ENCODE measurements at places on chromosomes 2 and 18.
A peak's percentile ranks its signal among the peaks of the same experiment; 100 is the strongest.

DNA sequence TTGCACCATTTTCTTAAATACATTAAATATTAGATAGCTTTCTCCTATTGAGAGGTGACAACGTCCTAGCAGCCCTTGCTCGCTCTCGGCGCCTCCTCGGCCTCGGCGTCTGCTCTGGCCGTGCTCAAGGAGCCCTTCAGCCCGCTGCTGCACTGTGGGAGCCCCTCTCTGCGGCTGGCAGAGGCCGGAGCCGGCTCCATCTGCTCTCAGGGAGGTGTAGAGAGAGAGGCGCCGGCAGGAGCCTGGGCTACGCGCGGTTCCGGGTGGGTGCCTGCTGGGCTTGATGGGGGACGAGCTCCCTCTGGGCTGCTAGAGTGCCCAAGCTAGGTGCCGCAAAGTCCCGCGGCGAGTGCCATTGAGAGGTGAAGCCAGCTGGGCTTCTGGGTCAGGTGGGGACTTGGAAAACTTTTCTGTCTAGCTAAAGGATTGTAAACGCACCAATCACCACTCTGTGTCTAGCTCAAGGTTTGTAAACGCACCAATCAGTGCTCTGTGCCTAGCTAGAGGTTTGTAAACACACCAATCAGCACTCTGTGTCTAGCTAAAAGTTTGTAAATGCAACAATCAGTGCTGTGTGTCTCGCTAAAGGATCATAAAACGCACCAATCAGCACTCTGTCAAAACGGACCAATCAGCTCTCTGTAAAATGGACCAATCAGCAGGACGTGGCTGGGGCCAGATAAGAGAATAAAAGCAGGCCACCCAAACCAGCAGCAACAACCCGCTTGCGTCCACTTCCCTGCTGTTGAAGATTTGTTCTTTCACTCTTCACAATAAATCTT is 3.1 kb downstream of the RPRD1A start:
- DNase-seq, result no peak

DNA sequence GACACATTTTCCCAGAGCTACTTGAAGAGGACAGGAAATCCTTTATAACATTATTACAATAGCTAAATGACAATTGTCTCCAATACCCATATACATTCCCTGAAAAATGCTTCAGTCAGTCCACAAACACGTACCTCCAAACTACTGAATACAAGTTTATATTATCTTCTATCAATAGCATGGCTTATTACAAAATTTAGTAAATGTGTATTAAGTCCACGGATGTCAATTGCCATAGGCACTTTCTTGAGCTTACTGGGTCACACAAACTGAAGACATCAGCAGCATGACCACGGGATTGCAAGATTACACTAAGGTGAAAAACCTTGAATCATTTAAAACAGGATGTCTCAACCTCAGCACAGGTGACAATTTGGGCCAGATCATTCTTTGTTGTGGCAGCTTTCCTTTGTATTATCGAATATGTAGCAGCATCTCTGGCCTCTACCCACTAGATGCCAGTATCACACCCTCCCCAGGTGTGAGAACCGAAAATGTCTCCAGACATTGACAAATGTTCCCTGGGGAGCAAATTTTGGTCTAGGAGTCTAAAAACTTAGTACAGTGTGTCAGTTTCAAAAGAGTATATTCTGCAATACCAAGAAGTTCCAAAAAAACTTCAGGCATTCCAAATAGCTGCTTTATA is 1.4 kb downstream of the MBD2 start:
- DNase-seq, result no peak

- peak; percentile 56 for DNase-seq
Measured at GRCh38 chr2:202072737-202073401, at the start of gene KIAA2012. TSS of gene KIAA2012 (plus strand) at chr2:202073255. CDS start at chr2:202073628, 373 bp downstream.

DNA sequence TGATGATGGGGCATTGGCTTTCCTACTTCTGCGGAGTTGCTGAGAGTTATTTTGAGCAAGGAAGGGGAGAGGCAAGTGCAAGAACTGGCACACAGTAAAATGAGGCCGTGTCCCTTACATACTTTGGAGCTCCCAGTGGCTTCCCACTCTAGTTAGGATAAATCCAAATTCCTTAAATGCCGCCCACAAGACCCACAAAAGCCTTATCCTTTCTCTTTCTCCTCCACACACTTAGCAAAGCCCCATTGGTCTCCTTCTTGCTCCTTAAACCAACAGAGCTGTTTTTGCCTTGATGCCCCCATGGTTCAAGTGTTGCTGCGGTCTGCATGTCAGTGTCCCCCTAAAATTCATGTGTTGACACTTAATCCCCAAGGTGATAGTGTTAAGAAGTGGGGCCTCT is 24.3 kb downstream of the TMEM247 start:
- DNase-seq, result no peak

DNA sequence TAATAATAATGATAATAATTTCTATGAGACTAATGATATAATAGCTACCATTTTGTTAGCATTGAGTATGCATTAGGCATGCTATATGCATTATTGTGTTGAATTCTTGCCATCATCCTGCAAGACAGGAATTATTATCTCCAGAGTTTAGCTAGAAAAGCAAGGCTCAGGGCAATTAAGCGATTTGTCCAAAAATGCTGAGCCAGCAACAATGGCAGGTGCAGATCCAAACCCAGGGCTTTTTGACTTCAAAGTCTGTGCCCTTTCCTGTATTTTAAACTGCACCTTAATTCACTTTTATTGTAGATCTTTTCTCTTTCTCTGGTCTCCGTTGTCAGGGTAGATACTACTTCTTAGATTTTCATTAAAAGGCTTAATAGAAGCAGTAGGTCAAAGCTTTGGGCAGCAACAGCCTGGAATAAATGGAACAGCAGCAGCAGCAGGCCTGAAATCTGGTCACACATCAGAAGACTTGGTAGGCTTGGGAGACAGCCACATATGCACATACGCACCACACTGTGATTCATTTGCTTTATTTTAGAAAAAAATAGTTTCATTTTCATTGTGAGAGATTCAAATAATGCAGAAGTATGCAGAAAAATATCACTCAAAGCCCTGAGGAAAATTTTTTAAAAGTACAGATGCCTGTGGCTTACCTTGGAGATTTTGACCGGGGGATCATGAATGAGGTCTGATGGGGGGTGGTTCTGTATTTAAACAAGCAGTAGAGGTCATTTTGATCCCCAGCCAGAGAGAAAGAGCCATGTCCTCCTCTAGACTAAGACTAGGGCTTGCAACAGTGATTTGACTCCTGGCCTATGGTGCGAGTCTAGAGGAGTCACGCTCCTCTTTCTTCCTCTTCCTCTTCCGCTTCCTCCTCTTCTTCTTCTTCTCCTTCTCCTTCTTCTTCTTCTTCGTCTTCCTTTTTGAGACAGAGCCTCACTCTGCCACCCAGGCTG is 455.7 kb downstream of the TSN start:
- DNase-seq, result no peak

DNA sequence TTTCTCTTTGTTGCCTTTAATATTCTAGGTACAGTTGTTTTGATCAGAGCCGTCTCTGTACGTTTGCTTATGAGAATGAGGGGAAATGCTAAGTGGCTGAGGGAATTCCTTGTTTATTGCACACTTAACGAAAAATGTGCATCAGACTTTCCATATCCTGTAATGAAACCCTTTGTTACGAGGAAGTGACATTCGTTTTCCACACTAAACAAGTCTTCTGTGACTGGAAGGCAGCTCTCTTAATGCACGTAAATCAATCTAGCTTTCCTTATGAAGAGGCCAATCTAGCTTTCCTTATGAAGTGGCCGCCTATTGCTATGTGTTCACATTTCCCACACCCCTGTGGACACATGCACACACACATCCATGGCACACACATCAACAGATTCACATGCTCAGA is 186.2 kb downstream of the SNTG2 start:
- DNase-seq, result no peak

DNA sequence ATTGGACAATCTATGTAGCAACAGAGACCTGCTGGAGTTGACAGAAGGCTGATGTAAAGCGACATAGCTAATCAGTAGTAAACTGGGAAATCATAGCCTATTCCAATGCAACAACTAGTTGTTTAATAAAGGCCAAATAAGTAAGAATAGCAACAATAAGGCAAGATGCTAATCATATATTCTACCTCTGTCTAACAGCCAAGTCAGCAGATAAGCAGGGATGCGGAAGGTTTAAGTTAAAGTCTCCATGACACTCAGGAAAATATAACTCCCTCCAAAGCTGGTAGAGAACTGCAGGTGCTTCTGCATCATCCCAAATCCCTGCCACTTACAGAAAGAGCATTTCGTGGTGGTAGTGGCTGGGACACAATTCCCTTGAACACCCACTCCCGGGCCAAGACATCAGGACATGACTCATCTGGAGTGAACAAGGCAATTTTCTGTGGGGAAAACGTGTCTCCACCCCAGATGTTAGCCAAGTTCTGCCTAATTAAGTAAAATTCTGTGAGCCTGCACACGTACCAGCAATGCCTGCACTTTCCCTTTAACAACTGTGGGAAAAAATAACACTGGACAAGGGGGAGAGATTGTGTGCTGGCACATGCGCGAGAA is 413.6 kb upstream of the ID2 start:
- no peak for DNase-seq

DNA sequence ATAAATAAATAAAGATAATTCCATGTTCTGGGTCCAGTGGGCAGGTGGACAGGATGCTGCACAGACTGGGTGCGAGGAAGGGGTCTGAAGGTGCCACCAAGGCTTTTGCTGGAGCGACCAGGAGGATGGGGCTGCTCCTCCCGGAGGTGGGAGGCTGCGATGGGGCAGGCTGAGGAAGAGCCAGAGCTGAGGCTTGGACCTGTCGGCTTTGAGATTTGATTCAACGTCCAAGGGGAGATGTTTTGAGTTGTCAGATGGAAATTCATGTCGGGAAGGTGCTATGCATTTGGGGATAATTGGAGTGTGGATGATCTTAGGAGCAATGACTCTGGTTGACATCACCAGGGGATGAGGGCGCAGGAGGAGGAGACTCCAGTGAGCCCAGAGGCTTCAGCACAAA is 11.7 kb downstream of the ALLC start:
- no peak for DNase-seq

DNA sequence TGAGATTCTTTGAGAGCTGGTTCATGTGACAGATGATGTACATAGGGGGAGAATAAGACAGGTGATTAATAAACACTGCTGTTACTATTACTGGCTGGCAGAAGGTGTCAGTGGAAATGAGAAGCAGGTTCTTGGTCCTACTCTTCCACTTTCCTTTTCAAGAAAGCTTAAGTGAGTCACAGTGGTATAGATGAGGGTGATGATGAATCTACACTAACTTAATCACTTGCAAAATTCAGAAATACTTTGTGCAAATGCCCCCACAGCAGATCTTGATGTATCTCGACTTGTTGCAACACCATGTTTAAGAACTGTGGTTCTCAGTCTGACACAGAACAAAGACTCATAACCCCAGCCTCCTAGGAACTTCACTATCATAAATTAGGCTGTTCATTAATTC is 35.9 kb upstream of the MGAT5 start:
- DNase-seq, result no peak

DNA sequence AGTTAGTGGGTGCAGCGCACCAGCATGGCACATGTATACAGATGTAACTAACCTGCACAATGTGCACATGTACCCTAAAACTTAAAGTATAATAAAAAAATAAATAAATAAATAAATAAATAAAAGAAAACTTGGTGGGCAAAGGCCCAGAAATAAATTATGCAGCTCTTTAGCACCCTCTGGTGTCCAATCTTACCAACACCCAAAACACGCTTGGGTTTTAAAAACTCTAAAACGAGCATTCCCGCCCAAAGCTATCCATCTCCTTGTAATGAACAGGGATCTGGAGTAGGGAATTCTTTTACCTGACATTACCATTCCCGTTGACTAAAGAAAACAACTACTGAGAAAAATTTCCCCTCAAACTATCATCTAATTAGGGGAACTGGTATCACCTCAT is 2005.9 kb upstream of the CELF4 start:
- no peak for DNase-seq

- DNase-seq, result peak; percentile 69
Measured at GRCh38 chr2:177147093-177147694, 65.4 kb upstream of the HNRNPA3 start.

GRCh38 chr18:63470751-63471150 is 6.0 kb upstream of the SERPINB5 start:
- no peak for DNase-seq

DNA sequence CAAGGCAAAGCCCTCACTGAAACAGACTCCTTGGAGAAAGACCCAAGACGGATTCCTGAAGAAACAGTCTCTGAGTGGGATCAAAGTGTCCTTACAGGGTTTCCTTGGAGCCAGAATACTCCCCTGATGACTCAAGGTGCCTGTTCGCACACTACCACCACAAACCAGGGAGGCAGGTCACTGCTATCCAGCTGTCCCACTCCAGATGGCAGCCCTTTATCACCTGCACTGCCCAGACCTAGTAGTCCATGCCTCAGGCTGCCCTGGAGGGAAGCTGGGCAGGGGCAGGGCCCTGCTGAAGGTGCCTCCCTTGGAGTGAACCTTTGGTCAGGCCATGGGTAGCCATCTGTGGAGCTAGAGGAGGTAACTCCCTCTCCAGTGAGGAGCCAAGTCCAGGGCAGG is 34.1 kb downstream of the TRABD2A start:
- no peak for DNase-seq

GRCh38 chr2:23065936-23066335 is 319.0 kb upstream of the KLHL29 start:
- DNase-seq, result no peak

GRCh38 chr18:9086015-9086414 is 16.5 kb upstream of the NDUFV2 start:
- DNase-seq, result no peak

DNA sequence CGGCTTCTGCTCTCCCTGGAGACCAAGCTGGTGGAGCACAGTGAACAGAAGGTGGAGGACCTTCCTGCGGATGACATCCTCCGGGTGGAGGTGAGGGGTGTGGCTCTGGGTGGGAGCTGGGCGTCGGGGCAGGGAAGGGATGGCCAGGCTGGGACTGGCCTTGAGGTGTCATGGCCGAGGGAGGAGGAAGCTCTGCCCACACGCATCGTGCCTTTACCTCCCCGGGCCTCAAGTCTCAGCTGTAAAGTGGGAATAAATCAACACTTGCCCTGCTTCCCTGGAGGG is 98.2 kb downstream of the DYSF start:
- DNase-seq, result no peak

GRCh38 chr2:129502781-129503180 is 476.7 kb upstream of the RAB6C start:
- no peak for DNase-seq

- no peak for DNase-seq
Measured at GRCh38 chr2:126658905-126659561, 3.1 kb downstream of the GYPC start.

GRCh38 chr2:86330001-86330400 is 7.4 kb downstream of the REEP1 start:
- no peak for DNase-seq

GRCh38 chr2:235860871-235861270 is 307.3 kb downstream of the GBX2 start:
- DNase-seq, result no peak
